ENCODE measurements at places on chromosomes 7 and 10.

- DNase-seq: no peak
Observed at GRCh38 chr10:110706690-110707098, 62.6 kb downstream of the RBM20 start.

- DNase-seq: no peak
Observed at GRCh38 chr7:23276376-23276775, 22.8 kb upstream of the MALSU1 start.

- DNase-seq: no peak
Observed at GRCh38 chr10:37101261-37101660, 24.1 kb upstream of the ANKRD30A start.

DNA sequence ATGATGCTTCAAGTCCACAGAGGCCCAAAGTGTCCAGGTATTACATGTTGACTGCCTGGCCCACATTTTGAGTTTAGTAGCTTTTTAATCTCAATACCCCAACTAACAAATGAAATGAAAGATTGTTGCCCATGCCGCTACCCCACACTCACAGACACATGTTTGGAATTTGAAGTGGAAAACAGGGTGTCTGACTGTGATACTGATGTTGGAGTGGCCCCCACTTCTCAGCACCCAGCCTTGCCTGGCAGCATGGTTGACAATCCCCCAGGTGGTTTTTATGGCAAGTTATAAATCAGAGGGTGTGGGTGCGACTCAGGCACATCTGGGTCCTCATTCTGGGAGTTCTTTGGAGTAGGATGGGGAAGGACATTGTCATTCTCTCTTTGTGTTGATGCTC lies 314.7 kb upstream of the ZNF32 start:
- DNase-seq: no peak

- no peak for DNase-seq
Observed at GRCh38 chr10:28331841-28332240, 29.0 kb upstream of the MPP7 start.

GRCh38 chr10:86836044-86836443 lies 79.6 kb downstream of the BMPR1A start:
- no peak for DNase-seq

DNA sequence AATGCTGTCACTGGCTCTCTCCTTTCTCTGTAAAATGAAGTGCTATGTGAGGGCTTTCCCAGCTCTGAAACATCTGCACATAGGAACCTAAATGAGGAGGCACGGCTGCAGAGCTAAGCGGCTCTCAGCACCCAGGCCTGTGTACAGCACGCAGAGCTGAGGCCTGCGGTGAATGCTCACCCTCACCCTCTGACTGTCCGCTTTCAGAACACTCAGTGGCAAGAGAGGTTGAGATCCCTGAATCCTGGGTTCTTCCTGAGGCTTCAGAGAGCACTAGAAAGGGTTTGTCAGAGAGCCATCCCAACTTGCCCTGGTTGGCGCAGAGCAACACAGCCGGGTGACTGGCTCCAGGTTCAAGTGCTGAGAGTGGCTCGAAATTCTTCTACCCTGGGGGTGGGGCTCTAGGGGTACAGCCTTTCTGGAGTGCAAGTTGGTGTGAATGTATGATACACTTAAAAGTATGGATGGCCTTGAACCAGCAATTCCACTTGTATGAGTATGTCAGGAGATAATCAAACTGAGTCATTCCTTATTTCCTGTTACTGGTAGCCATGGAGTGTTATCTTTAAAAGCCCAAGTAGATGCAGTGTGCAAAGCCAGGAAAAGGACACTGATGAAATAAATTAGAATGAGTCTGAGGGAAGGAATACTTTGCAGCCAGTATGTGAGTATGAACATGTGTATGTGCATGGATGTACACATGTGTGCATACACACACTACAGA lies 1.7 kb upstream of the CCDC201 start:
- no peak for DNase-seq

GRCh38 chr10:1272079-1272776 lies 216.0 kb downstream of the WDR37 start:
- DNase-seq: no peak

GRCh38 chr10:22436526-22436892 lies 91.2 kb downstream of the SPAG6 start:
- DNase-seq: no peak

- no peak for DNase-seq
Observed at GRCh38 chr10:24465124-24465874, 256.4 kb downstream of the KIAA1217 start.

- no peak for DNase-seq
Observed at GRCh38 chr7:152076324-152076821, 50.9 kb downstream of the GALNT11 start.

DNA sequence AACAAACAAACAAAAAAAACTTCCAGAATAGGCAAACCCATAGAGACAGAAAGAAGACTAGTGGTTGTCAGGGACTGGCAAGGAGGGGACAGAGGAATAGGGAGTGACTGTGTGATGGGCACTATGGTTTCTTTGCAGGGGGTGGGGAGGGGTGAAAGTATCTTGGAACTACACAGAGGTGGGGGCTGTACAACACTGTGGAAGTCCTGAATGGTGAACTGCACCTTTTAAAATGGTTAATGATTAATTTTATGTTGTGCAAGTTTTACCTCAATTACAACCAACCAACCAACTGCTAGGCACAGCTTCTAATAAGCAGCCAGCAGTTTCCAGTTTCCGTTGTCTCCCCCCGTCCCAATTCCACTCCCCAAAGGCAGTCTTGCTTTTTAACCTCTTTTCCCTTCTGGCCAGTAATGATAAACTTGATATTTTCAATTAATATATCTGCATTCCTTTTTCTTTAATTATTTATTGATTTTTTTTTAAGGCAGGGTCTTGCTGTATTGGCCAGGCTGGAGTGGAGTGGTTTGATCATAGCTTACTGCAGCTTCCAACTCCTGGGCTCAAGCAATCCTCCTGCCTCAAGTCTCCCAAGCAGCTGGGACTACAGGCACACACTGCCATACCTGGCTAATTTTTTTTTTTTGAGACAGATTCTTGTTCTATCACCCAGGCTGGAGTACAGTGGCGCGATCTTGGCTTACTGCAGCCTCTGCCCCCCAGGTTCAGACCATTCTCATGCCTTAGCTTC lies 46.8 kb downstream of the HIP1 start:
- no peak for DNase-seq

- DNase-seq: no peak
Observed at GRCh38 chr7:96786261-96786997, 76.8 kb upstream of the SEM1 start.

DNA sequence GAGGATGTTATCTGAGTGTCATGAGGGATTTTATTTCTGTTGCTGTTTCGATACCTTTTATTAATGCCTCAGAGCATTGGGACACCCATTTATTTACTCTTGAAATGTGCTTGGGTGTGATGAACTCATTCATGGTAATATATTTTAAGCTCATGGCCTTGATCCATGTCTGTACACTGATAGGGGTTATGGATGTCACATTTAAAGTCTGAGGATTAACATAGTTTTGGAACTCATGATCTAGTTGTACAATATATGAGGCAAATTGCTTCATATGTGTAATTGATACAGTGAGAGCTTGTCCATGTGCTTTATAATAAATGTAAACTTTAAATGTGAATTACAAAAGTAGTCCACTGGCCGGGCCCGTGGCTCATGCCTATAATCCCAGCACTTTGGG lies 23.0 kb upstream of the ZRANB1 start:
- no peak for DNase-seq

DNA sequence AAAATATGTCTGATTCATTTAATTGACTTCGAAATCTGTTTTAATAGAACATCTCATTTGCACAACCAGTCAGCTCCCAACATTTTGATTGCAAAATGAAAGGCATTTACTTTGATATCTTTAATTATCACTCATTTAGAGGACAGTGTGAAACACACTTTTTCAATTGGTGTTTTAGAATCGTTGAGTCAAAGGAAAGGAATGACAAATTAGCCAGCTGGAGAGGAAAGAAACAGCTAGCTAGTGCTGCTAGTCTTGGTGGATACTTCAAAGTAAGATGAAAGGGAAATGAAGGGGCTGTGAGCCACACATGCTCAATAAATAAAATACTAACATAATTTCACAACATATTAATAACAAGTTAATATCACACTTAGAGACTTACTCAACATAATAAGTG lies 570.2 kb downstream of the PHTF2 start:
- no peak for DNase-seq

DNA sequence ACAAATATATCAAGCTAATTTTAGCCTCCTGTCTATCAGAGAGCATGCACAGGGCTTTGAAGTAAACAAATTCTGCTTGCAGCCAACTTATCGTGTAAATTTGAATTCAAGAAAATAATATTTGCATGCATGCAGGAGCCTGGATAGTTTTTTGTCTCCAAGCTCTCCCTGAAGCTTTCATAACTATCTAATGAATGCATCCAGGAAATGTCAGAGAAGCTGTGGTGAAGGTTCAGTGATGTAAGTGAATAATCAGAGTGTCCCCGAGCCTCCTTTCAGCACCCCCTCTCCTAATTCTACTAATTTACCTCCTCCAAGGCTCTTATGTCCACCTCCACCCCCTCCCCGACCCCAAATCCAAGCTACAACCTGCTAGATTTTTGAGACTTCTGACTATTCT lies 172.0 kb upstream of the ZNF32 start:
- peak; percentile 22 for DNase-seq

GRCh38 chr7:91034459-91035368 lies 229.5 kb upstream of the FZD1 start:
- peak; percentile 65 for DNase-seq

DNA sequence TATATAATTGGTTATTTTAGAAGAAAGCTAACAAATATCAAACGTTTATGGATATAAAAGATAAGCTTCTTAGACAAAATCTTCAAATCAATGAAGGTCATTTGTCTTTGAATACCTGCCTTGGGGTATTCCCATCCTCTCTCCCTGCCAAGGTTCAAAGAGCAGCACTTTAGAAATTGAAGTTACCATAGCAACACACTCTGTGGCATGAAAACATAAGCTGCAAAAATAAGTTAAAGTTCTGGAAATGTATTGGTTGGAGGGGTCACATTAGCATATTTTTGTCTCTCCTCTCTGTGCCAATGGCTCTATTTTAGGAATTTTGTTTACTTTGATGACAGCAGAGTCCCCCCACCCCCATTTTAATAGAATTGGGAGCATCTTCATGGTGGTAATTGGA lies 12.0 kb downstream of the ECHDC3 start:
- no peak for DNase-seq

GRCh38 chr10:53003094-53003493 lies 230.5 kb upstream of the MBL2 start:
- no peak for DNase-seq

DNA sequence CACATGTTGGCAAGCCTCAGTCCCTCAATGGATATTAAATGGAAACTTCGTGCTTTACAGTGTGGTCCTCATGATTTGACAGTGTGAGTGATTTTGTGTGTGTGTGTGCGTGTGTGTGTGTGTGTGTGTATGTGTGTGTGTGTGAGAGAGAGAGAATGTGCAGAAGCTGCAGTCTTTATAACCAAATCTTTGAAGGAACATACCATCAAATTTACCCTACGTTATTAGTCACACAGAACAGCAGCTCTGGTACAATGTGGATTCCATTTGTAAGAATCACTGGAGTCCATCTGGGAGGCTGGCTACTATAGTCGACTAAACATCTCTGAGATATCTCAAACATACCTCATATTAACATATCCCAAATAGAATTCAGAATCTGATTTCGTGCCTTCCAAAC lies 928.0 kb upstream of the POT1 start:
- no peak for DNase-seq

DNA sequence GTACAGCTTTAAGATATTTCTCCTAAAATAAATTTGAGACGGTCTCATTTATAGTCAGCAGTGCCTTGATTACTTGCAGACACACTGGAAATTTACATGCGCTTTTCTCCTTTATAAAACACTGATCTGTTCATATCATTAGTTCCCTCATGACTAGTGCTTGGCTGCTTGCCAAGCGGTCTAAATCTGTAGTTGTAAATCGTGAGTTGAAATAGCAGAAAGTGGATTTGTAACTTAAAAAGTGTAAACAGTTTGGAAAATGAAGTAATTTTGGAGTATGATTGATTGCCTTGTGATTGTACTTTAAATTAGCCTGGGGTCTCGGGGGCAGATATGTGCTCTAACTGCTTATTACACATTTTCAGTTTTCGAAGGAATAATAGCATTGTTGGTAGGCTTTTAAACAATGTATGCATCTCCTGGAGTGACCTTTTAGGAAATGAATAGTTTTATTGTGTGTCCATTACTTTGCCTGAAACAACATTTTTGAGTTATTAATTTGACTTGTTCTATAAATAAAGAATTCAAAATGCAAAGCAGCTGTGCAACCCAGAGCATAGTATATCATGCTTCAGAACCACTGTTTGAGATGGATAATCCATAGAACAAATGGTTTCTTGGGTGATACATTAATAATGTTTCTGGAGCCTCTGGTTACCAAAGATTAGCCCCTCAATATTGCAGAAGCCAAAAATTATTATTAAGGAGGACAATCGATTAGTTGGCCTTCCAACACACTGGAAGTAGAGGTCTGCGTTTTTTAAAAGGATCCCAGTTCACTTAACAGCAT lies 73.3 kb downstream of the ARID5B start:
- peak; percentile 0 for DNase-seq

DNA sequence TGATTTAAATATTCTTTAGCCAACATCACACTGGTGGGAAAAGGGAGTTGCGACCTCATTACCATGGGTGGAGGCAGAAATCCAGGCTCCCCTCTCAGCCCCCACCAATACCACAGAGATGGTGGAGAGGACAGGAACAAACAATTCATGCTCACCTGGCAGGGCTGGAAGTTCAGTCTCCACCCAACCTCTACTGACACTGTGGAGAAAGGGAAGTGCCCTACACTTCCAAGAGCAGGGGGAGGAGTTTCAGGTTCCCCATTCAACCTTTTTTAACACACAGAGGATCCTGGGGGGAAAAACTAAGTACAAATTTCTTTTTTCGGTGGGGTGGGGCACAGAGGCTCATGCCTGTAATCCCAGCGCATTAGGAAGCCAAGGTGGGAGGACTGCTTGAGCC lies 210.1 kb upstream of the KCTD7 start:
- no peak for DNase-seq

DNA sequence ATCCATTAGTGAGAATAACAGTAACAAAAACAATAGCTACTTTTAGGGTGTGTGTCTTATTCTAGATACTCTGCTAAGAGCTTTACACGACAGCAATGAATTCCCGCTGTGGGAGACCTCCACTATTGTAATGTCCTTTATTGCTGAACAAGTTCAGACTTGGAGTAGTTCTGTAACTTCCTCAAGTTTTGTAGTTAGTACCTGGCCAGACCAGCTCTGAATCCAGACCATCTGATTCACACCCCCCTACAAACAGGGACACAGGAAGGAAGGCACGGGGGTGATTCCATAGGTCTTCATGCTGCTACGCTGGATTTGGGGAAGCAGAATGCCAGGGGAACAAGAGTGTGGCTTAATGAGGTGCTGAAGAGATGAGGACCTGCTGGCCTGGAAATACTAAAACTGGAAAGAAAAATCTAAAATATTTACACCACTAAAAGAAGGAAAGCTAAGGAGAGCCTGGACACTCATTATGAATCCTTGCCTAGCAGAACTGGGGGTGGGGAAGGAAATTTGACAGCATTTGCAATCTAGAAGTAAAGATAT lies 194.6 kb upstream of the TMEM72 start:
- DNase-seq: no peak

DNA sequence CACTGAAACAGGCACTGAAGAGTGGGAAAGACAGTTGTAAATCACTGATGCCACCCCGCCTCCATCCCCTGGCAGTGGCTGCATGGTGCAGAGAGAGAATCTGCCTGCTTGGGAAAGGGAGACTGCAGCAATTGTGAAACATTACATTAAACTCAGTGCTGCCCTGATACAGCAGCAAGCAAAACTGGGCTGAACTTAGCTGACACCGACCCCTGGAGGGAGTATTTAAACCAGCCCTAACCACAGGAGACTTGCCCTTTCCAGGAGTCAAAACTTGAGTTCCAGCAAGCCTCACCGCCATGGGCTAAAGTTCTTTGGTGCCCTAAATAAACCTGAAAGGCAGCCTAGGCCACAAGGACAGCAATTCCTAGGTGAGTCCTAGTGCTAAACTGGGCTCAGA lies 109.4 kb upstream of the PLPP4 start:
- DNase-seq: no peak

Data from NCI-H526 treated with DMSO at 0.1 percent for 48 hours (cell line).